ENCODE measurements at places on chromosomes 7 and 10.

- no peak for DNase-seq
These were observed 145.5 kb upstream of the SEM1 start for GRCh38 chr7:96855139-96855538.

DNA sequence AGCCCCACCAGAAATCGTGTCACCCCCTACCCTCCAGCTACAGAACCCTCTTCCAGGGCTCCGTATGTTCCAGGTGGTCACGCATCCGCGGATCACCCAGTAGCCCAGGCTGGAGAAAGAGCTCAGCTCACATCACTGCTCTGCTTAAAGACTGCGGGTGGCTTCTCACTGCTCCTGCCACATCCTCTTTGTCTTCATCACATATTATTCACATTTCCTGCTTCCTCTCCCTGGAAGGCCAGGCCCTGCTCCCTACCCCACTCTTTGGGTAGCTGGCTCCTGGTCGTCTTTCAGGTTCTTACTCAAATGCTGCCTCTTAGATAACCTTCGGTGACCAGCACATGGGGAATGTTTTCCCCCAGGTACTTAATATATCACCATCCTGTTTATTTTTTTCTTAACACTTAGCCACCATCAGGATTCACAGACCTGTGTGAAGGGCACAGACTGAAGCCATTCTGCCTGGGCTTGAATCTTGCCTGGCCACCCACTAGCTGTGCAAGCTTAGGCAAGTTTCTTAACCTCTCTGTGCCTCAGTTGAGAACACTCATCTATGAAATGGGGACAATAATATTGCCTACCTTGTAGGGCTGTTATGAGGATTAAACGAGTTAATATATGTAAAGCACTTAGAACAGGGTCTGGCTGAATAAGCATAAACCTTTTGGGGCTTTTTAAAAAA, 307.8 kb downstream of the PRPF18 start:
- no peak for DNase-seq

GRCh38 chr10:13924040-13924725, 337.4 kb downstream of the PRPF18 start:
- no peak for DNase-seq

DNA sequence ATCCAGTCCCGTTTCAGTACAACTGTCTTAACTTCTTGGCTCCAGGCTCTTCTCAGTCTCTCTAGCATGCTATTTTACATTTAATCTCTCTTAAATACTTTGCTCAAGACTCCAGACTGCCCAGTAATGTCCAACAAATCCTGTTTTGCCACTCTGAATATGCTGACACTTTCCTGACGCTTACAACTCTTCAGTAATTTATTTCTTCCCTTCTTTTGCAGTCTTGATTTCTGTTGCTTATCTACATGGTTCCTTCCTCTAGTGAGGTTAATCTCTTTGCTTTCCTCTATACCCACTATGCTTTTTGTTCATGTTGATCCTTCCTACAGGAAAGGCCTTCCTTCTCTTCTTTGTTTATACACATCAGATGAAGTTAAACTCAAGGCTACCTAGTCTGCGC, 23.7 kb downstream of the UMAD1 start:
- DNase-seq = no peak

GRCh38 chr7:106721816-106722785, 61.1 kb upstream of the CCDC71L start:
- DNase-seq = no peak

DNA sequence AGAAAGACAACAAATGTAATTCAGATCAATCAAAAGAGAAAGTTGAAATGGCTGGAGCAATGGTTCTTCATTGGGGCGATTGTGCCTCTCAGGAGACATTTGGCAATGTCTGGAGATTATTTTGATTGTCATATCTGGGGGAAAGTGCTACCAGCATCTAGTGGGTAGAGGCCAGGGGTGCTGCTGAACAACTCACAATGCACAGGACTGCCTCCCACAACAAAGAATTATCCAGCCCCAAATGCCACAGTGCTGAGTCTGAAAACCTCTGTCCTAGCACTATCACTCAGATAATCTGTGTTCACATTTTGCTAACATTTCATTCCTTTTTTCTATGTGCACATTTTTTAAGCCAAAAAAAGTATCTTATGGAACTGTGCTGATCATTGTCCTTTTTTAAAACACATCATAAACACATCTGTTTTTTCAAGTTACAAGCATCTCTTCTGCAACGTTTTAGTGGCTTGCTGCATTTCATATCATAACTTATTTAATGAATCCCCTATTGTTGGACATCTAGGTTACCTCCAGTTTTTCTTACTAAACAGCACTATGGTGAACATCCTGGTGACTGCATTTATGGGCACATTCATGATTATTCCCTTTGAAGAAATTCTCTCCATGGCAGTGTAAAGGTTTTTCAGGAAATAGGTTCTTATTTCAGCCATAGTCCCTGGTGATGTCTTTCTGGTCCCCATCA, 114.2 kb downstream of the C10orf105 start:
- DNase-seq = no peak

DNA sequence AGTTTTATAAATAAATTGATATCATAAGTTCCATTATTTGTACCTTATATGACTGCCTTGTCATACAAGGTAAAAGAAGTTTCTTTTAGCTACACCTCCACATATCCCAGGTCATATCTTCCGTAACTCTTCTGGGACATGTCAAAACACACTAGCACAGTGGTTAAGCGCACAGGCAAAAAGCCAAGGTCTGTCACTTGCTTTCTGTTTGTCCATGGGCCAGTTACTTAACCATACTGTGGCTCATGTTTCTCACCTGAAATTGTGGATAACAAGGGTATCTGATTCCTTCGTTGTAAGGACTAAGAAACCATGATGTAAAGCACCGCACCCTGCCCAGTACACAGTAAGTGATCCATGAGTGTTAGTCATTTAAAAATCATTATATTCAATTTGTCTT, 56.2 kb downstream of the SEMA3D start:
- no peak for DNase-seq

GRCh38 chr7:21580073-21580521, 37.3 kb downstream of the DNAH11 start:
- no peak for DNase-seq

DNA sequence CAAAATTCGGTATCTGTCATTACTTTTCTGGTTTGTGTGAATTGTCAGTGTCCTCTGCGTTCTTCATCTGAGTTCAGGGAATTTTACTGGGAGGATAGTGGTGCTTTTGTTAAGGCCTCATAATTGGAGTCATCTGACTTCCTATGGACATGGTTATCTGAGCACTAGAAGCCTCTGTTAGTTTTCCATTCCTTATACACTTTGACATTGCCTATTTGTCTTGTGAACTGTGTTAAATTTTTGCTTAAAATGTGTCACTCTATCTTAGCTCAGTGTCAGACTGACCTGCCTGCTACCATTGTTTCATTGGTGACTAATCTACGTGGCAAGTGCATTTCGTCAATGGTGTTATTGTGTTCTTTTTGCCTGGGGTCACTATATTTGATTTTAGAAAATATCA, 253.3 kb downstream of the SEMA3A start:
- no peak for DNase-seq

- DNase-seq = no peak
These were observed 34.3 kb upstream of the ADAM12 start for GRCh38 chr10:126422567-126422966.

DNA sequence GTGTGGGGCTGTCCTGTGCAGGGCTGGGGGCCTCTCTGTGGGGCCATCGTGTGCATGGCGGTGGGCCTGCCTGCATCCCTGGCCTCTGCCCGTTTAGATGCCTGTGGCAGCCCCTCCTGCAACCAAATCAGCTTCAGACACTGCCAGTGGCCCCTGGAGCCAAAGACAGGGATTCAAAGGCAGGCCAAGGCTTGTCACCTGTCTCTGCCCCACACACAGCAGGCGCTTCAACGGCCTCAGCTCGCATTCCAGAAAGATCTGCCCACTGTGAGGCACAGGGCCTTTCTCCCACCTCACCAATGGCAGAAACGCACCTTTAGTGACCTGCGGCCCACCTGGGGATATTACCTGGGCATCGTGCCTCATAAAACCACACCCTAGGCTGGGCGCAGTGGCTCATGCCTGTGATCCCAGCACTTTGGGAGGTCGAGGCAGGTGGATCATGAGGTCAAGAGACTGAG, 46.0 kb downstream of the INSIG1 start:
- DNase-seq = no peak

DNA sequence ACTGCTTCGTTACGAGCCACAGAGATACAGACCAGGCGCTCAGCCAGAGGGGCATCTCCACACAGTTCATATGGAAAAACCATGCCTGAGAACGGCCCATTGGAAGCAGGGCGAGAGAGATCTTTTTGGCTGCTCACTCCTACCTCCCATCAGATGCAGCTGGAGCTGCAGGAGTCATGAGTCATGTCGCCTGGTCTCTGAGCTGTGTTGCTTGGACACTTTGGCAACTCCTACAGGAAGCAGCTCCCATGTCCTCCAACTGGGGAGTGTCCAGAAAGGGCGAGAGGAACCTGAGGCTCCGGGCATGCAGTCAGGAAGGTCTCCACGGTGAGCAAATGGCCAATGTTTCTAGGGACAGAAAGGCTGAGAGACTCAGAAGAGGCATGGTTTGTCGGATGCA, 24.9 kb downstream of the INSIG1 start:
- no peak for DNase-seq

- no peak for DNase-seq
These were observed 68.0 kb downstream of the GRID1 start for GRCh38 chr10:86298501-86299001.

Measured in stimulated activated CD4-positive, alpha-beta T cell treated with anti-CD3 and anti-CD28 coated beads, Interleukin-1b, Interleukin-23, amount 100 ng/mL, for 4 hours (primary cell).